ENCODE measurements at places on chromosomes 2 and 18.

GRCh38 chr2:143429932-143430679 is 300.9 kb downstream of the ARHGAP15 start:
- no peak for DNase-seq

- DNase-seq, result no peak
Measured at GRCh38 chr2:43848214-43848613, 9.4 kb downstream of the ABCG8 start.

DNA sequence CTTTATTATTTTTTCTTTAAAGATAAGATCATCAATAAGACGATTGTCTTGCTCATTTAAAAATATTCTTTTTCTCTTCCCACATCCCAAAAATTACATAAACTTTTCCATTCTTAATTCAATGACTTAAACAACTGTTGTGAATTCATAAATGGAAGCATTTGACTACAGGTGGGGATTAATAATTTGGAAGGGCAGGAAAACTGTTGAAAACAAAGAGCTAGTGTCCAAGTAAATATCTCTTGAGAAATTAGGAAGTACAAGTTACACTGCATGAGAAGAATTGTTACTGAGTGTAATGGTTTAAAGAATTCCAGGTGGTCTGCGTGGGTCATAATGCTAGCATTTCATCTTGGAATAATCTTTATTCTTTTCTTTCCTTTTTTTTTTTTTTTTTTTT is 634.8 kb upstream of the ZEB2 start:
- no peak for DNase-seq

- DNase-seq, result no peak
Measured at GRCh38 chr18:57798713-57799373, 4.3 kb downstream of the ATP8B1 start.

DNA sequence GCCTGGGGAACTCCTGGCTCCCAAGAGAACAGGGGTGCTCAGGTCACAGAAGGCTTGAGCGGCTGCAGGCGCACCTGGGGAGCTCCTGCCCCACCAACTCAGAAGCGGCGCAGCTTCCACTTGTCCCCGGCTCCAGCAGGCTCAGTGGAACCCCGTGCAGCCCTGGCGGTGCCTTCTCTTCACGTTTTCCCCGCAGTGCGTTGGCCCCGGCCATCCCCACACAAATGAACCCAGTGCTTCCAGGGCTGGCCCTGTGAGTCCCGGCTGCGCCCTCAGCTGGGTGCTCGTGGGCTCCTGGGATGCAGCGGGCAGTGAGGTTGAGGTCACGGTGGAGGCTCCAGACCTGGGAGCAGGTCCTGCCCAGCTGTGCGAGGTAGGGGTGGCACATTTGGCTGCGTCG is 17.9 kb upstream of the MBD2 start:
- no peak for DNase-seq

DNA sequence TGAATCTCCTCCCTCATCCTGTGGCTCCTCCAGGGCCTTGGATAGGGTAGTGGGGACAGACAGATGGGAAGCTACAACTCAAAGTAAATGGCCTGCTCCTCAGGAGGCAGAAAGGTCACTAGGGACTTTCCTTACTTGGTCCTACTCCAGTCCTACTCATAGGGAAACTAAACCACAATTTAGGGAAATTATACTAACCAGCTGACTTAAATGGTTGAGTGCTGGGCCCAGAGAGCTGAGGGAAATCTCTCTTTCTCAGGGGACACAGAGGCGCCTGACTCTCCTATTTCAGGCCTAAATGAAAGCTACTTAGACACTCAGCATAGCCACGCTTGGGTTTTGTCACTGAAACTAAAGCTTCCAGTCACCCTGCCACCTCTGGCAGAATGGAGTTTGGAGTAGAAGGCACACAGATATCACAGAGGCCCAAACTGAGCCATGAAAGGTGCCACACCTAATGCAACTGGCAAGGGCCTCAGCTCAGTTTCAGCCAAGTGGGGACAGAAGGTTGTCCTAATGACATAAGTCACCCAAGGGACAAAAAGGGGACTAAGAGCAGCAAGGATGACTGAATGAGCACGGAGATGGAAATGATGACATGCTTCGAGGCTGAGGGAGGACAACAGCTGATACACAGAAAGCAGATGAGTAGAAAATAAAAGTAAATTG is 24.0 kb downstream of the CERKL start:
- no peak for DNase-seq

GRCh38 chr18:74734013-74734444 is 136.4 kb downstream of the ZNF407 start:
- DNase-seq, result no peak

DNA sequence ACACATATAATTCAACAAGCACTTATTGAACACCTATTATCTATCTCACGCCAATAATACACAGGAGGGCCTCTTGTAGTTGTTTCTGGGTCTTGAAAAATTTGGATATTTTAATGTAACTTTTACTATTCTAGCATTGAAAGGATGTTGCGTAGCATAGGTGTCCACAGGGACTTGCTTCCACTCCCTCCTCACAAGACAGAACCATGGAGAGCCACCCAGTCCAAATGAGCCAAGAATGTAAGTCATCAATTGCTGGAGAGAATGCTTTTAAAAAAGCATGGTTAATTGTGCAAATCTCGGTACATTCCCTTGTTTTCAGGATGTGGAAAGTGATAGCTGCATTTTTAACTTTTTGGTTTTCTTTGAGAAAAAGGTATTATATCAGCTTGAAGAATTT is 46.8 kb downstream of the DOCK10 start:
- DNase-seq, result no peak

- DNase-seq, result no peak
Measured at GRCh38 chr2:154452906-154453493, 245.5 kb upstream of the KCNJ3 start.

DNA sequence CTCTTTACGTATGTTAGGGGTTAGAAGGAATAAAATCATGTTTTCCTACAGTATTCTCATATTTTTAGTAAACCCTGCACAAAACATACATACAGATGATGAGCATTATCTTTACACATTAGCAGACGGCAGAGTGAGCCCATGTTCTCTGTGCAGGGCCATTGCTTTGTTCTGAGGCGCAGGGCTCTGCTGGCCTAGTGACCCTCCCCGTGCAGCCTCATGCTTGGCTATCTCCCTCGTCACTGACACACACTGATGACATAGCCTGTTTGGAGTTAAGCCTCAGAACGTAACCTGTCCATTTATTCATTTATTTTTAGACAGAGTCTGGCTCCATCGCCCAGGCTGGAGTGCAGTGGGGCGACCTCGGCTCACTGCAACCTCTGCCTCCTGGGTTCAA is 115.9 kb upstream of the FOSL2 start:
- no peak for DNase-seq

GRCh38 chr2:222108957-222109585 is 189.7 kb downstream of the PAX3 start:
- no peak for DNase-seq

GRCh38 chr2:82391386-82391785 is 2067.7 kb downstream of the SUCLG1 start:
- no peak for DNase-seq

DNA sequence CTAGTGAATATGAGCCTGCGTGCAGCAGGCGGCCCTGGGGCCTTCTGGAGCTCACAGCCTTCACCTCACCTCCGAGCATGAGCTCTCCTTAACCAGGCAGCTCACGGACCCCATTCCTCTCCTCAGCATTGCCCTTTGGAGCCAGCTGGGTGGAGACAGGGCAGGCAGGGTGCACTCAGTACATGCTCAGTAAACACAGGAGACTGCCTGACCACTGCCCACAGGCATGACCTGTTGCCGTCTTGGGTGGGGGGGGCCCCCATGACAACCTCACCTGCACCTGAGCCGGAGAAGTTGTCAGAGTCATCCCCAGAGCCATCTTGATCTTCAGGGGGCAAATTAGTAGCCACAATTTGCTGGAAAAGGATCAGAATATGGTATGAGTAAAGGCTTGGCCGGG is 19.9 kb downstream of the SDC1 start:
- no peak for DNase-seq

- no peak for DNase-seq
Measured at GRCh38 chr18:37443325-37444055, 122.1 kb downstream of the CELF4 start.

DNA sequence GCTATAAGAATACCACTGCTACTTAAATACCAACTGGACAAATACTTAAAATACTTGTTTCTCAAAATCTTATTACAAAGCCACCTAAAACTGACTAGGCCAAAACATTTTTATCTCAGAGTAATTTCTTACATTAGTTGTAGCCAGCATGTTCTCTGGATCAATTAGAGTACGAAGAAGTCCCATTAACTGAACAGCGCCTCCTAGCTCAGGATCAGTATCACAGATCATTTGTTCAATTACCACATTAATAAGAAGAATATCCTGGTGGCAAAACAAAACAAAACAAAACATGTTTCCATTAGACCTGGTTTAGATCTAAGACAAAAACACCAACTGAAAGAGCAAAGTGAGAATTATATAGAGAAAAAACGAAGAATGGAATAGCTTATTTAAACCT is 36.0 kb downstream of the PPP4R3B start:
- DNase-seq, result no peak

- no peak for DNase-seq
Measured at GRCh38 chr2:105365206-105365605, 27.9 kb downstream of the C2orf49 start.

DNA sequence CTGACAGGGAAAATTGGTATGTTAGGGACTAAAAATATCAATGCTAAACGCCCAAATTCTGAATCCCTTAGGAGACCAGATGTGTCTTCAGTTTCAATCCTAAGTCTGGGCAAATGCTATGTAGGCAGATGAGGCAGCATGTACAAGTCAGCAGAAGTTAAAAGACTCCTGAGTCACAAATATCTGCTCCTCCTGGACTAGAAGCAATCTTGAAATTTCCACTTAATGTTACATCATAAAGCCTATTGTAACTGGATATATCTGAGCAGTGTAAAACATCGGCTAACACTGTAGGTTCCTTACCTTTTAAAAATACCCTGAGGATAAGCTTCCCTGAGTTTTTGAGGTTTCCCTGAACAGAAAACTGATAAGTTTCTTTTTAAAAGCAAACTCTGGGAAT is 1087.6 kb upstream of the PIK3C3 start:
- DNase-seq, result no peak

DNA sequence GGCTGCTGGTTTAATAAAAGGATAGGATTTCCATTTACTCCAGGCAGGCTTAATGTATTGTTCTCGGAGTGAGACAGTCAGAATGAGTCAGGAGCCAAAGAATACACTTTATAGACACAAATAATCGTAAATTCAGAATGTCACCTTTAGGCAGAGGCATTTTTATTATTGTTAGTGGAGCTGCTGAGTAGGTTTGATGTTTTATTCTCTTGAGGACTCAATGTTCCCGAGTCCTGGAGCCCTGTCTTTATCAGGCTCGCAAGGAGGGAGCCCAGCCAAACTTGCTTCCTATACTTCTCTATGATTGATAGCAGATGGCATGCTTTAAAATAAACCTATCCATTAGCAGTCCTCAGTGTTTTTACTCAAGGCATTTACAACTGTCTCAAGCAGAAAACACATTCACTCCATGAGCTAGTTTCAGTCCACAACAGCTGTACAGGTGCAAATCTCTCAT is 492.3 kb upstream of the ZEB2 start:
- DNase-seq, result no peak

- no peak for DNase-seq
Measured at GRCh38 chr2:203590496-203590895, 55.4 kb upstream of the RAPH1 start.

DNA sequence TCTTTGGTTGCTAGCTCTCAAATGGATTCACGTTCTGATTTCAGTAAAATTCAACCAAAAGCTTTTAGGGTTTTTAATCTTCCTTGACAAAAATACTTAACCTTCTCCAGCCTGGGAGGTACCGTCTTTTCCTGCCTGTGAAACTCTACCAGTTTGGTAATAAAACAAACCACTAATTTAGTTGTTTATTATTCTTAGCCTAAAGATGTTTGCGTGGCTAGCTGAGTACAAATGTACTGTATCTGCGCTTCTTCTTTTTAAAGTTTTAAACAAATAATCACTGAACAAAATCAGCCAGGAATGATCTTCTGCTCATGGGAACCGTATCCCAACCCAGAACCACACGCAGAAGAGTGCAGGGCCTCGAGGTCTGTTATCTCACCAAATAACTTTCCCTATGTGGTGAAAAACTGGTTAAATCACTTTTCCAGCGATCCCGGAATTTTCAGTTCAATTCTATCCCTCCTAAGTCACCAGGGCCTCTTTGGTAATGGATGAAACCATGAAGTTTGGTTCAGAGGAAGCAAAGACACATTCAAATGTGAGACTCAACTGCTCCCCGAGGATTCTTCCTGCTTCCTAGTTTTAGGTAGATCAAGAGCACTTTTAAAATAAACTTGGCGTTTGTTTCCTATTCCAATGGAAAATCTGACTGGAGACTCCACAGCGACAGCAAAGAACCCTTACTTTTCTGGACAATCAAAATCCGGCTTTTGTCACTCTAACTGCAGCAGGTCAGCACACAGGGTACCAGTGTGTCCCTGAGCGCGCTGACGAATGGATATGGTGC is 36.1 kb downstream of the BCL2 start:
- DNase-seq, result no peak

GRCh38 chr2:32727157-32727556 is 99.3 kb downstream of the TTC27 start:
- no peak for DNase-seq

DNA sequence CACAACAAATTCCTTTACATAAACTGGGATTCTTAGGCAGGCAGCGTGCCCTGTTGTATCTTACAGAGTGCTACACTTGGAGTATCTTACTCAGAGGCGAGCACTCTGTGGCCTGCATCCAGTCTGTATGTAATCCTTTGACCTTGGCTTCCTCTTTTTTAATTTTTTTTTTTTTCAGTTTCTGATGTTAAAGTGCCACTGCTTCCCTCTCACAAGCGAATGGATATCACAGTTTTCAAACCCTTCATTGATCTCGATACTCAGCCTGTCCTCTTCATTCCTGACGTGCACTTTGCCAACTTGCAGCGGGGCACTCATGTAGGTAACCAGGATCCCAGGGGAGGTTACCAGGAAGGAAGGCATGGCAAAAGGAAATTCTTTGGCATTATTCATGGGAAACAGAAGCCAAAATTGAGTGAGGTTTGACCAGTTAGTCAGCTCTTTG is 40.4 kb downstream of the GRHL1 start:
- no peak for DNase-seq
